Occipital lobe (tissue), 3 donors: ENCODE measurements at places on chromosomes 5 and 9. TPM values are rescaled to one million over a fixed set of nuclear protein-coding genes. Genes with fewer than 3 reads are reported as not detected.

Gene ITGA1
- 7.2 TPM for total RNA-seq

Gene CNTFR
- total RNA-seq: 14.0 TPM

Gene SLIT3
- total RNA-seq: 0.78 TPM

Gene LRRC70
- total RNA-seq: 4.1 TPM

Gene GLRA1
- 0.16 TPM for total RNA-seq

Gene SPAG8
- 4.7 TPM for total RNA-seq

Gene SPATA31A3
- total RNA-seq: not detected

Gene KYAT1
- 9.0 TPM for total RNA-seq

Gene RICTOR
- total RNA-seq: 87.3 TPM

Gene ZDHHC11B
- 5.6 TPM for total RNA-seq

Gene SLC27A4
- total RNA-seq: 23.9 TPM

Gene SOX30
- total RNA-seq: not detected

Gene OR13C8
- not detected for total RNA-seq

Gene PPP1R2B
- total RNA-seq: 0.16 TPM

Gene PRRX2
- 0.16 TPM for total RNA-seq

Gene CDH18
- total RNA-seq: 10.0 TPM

Gene CD72
- total RNA-seq: 0.47 TPM

Gene NEURL1B
- total RNA-seq: 19.2 TPM

Gene FOXI1
- total RNA-seq: not detected

Gene SPATA31D4
- not detected for total RNA-seq

Gene ZCCHC7
- 34.5 TPM for total RNA-seq

Gene PTGES2
- 39.5 TPM for total RNA-seq

Gene PCDHB5
- total RNA-seq: 9.7 TPM

Gene SLC28A3
- total RNA-seq: not detected

Gene MACROH2A1
- 101 TPM for total RNA-seq

Gene FOXD4
- total RNA-seq: 0.47 TPM

Gene BARHL1
- not detected for total RNA-seq

Gene SPATA31E1
- not detected for total RNA-seq

Gene SLC34A3
- total RNA-seq: 0.16 TPM

Gene FAM221B
- not detected for total RNA-seq

Gene SEMA4D
- total RNA-seq: 12.0 TPM

Gene TRIM41
- 11.9 TPM for total RNA-seq

Gene SLC6A7
- 0.62 TPM for total RNA-seq

Gene RAD17
- 32.1 TPM for total RNA-seq

Gene KCTD16
- total RNA-seq: 23.6 TPM

Gene BSPRY
- total RNA-seq: not detected

Gene CCL27
- total RNA-seq: 0.31 TPM

Gene HEMGN
- 3.9 TPM for total RNA-seq

Gene DMRT3
- 0.16 TPM for total RNA-seq

Gene KCNV2
- total RNA-seq: not detected

Gene NME5
- total RNA-seq: 9.4 TPM

Gene HTR4
- total RNA-seq: 0.16 TPM
